ENCODE measurements at places on chromosomes 3 and 15.

DNA sequence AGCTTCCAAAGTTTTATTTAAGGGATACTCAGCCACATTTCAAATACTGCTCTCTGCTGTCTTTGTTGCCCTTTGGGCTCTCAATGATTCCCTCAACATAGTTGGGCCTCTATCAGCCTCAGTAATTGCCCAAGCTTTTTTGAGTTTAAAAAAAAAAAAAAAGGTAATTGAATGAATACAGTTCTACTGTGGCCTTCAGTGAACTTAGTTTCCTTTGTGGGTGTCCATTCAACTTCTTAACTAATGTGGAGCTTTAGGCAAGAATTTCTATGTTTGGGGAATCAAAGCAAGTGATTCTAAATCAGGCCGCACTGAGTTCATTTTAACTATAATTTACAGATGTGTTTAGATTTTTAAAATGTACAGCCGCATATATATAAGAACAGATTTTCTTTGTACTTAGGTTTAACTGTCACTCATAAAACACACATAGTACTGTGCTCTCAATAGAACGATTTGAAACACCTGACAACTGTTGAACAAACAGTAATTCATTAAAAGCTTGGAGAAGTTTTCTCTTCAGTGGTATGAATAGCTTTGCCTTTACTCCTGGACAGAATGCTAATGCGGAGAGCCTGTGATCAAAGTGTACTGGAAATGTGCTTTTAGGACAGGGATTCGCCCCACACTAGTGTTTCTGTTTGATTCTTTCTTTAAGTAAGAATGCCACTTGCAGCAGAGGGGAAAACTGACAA is 844.9 kb upstream of the SEMA6D start:
- no peak for DNase-seq

- DNase-seq: peak; percentile 90
These were observed 2.2 kb downstream of the STRA6 start for GRCh38 chr15:74200412-74200815.

- peak; percentile 32 for DNase-seq
These were observed 25.3 kb downstream of the ADGRG7 start for GRCh38 chr3:100634493-100635272.

DNA sequence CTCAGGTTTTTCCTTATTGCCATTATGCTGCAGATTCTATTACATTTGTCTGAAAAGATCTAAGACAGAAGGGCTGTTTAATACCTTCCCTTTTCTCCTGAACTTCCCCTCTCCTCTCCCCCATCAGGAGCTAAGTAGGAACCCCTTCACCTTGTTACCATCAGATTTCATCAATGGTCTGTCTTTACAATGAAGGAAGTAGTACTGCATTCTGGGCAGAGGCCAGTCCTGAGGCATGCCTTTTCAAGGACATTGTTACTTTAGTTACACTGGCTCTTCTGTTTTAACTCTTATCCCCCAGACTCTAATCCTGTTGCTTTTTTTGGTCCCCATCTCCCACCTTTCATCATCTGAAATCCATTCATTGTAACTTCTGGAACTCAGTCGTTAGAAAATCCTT is 8.1 kb downstream of the CTNNB1 start:
- no peak for DNase-seq

DNA sequence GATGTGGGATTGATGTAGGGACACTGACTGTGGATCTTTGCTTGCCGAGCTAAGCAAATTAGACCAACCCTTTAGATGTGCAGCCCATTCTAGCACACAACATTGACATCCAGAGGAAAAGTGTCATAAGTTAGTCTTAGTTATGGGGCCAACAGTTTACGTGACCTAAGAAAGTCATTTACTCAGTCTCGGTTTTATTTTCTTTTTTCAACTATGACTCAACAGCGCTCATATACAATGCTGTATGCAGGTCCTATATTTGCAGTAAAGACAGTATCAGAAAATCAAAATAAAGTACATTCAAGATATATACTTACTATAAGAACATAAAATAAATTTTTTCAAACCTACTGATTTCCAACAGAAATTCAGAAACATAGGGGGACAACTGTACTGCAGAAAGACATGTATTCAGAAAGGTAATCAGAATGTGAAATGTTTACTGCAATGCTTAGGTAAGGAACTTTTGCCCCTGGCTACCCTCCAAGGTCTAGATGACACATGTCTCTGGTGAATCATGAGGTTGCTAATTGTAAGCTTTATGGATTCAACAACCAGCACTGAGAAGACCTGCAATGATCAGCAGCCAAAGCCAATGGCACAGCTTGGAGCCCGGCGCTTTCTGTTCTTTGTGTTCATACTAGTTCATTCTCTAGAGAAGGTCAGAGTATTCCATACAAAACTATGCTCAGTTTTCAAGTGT is 317.5 kb upstream of the CNTN6 start:
- DNase-seq: no peak

DNA sequence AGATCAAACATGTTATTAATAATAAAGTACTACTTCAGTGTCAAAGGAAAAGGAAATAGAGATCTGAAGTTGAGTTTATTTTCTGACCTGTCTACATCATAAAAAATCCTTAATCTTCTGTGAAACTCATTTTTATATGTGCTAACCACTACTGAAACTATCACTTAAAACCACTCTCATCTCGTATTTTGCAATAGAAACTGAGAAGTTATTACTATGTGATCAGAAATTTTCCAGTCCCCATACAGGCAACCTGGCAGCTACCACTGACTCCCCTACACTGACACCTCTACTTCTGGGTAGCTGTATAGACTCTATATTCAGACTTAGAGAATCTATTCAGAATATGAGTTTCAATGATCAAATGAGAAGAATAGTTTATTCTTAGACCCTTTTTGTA is 8.3 kb downstream of the HDGFL3 start:
- DNase-seq: no peak

- no peak for DNase-seq
These were observed 302.7 kb downstream of the CTNNB1 start for GRCh38 chr3:41502023-41502422.

- DNase-seq: no peak
These were observed 36.5 kb downstream of the IGF2BP2 start for GRCh38 chr3:185788292-185788691.

- no peak for DNase-seq
These were observed 40.8 kb upstream of the MED12L start for GRCh38 chr3:151044706-151045105.

GRCh38 chr3:133578548-133579191 is 5.2 kb downstream of the CDV3 start:
- peak; percentile 64 for DNase-seq

DNA sequence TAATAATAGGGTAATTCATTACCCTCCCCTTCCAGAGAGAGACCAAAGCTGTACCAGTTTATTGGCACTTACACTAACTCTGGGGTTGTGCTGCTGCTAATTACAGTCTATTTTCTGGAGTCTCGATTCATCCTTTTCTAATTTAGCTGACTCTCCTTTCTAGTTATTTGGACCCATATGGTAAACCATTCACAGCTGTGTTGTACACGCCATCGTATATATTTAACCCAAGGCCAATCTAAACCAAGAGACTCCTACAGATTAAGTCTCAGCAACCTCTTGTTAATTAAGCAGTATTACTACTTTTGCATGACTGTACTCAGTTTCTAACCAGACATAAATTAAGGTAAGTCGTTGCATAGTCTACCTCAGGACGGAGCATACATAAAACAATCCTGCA is 22.5 kb downstream of the ANXA2 start:
- no peak for DNase-seq

- DNase-seq: peak; percentile 47
These were observed 113.2 kb downstream of the PPP2R3A start for GRCh38 chr3:136078421-136079364.

DNA sequence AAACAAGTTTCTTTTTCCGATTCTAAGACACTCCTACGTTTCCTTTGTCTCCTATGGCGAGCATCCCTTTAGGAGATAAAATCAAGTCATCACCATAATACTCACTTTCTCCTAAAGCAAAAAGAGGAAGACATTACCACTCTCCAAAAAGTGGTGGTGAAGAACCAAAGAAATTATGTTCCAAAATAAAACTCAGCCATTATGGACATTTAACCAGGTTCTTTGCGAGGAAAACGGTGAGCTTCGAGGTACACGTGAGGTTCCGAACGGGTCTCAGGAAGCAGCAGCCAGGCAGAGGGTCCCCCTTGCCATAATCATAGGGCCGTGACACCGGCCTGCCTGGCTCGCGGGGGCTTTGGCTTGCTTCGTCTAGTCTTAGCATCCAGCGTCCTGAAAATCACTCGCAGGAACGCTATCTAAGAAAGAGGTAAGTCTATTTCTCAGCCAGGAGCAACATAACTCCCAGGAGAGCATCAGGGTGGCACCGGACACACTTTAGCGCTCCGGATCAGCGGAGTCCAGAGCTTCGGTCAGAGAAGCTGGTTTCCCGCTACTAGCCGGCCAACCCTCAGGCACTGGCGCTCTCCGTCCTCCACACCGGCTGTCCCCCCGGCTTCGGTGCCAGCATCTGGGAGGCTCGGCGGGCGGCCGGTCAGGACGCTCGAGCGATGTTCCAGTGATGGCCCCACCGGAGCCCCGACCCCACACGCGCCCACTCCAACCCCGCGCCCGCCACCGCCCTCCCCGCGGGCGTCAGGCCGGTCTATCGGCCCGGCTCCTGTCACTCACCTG is 581 bp downstream of the IP6K1 start:
- DNase-seq: peak; percentile 45

DNA sequence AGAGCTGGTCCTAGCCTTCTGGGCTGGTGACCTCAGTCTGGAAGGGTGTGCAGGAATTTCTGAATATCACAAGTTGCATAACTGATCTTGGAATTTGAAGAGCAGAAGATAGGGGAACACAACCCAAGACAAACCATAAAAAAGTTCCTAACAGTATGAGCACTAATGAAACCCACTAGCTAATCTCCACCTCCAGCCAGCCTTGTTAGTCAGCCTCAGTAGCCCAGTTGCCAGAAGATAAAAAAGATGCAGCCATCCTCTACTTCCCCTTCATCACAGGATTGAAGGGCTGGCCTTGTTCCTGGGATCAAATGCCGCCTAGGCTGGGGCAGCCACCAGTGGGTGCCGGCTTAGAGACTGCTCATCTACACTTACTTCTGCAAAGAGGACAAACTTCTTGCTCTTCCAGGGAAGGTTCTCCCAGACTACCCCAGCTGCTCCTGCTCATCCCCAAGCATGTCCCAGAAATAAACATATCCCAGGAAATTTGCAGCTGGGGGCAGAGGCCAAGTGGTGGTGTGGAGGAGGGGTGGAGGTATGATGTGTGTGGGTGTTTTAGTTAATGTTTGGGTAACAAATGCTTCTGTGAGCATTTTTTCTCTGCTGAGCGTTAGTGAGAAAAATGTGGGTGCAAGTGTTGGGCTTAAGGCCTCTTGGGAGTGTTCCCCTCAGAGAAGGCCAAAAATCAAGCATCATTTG is 9.2 kb upstream of the ITGA11 start:
- peak; percentile 77 for DNase-seq

GRCh38 chr3:186070550-186070949 is 38.3 kb downstream of the ETV5 start:
- DNase-seq: no peak

DNA sequence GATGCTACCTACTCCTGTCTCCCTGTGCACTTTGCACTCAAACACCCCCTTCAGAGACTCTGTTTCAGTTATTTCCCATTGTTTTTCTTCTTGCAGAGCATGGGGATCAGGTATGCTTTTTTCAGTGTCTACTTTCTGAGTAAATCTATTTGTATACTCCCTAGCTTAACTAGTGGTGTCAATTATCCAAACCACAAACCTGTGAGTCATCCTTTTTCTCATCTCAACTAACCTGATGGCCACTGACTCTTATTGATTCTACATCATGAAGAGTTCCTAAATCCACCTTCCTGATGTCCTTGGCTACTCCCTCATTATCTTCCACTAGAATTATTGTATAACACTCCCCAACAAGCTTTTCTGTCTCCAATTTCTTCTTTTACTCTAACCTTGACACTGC is 68.0 kb downstream of the DIPK2A start:
- DNase-seq: no peak

DNA sequence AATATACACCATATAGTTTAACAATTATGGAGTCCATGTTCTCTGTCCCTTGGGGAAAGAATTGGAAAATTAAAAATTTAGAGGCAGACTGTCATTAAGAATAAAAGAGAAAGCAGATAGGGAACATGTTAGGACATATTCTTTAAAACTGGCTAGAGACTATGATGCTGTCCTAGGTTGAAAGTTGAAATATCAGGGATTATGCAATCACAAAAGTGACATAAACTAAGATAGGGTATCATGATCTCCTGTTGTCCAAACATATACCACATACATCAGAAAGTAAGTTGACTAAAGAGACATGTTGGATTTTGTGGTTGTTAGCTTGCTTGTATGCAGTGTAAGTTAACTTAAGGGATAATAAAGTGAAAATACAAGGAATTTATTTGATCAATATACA is 9.9 kb upstream of the EID1 start:
- peak; percentile 62 for DNase-seq

GRCh38 chr3:49769286-49769915 is 16.9 kb downstream of the IP6K1 start:
- DNase-seq: peak; percentile 29

GRCh38 chr3:15512166-15512565 is 9.3 kb downstream of the COLQ start:
- DNase-seq: peak; percentile 6

DNA sequence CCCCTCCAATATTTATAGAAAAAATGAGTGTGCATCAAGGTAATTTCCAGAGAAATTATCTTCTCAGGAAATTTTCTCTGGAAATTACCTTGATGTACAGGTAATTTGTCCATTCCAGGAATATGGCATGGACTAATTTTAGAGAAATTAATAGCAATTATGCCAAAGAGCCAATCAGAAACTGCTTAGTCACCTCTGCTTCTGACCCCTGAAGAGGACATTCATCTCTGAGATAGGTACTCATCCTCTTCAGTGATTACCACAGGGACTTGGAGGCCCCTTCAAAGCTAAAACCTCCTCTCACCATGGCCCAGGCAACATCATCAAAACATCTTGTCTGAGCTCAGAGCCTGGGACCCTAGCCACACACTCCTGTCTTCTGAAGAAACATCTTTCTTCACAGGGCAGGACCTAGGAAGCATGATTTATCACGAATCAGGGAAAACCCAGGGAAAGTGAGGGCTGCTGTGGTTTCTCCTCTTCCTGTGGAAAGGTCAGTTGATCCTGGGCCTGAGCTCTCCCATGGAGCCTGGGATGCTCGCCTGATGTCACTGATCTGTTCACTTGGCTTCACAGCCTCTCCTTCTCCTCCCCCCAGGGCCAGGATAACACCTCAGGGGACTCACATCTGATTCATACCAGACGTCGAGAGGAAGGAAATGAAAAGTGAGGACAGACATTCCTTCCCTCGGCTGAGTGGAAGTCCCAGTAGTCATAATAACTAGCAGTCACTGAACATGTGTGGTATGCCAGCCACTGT is 210.5 kb downstream of the DTWD1 start:
- DNase-seq: peak; percentile 92
